ENCODE measurements at places on chromosomes 6 and 20.

GRCh38 chr6:328136-328670 is 35.9 kb downstream of the DUSP22 start:
- peak; percentile 40 for DNase-seq

DNA sequence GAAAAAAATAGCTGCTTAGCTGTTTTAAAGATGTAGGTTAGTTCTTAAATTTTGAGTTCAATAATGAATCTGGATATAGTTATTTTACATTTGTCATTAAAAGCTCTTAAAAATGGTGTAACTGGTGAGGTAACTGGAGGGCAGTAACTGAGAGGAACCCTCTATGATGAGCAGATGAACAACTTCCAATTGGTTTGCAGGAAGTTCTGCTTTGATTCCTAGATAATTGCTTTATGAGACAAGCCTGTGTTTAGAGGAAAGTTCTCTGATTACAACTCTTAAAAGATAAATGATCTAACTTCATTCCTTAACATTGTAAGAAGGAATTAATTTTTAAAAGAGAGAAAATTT is 8.5 kb downstream of the MYLIP start:
- DNase-seq: no peak

DNA sequence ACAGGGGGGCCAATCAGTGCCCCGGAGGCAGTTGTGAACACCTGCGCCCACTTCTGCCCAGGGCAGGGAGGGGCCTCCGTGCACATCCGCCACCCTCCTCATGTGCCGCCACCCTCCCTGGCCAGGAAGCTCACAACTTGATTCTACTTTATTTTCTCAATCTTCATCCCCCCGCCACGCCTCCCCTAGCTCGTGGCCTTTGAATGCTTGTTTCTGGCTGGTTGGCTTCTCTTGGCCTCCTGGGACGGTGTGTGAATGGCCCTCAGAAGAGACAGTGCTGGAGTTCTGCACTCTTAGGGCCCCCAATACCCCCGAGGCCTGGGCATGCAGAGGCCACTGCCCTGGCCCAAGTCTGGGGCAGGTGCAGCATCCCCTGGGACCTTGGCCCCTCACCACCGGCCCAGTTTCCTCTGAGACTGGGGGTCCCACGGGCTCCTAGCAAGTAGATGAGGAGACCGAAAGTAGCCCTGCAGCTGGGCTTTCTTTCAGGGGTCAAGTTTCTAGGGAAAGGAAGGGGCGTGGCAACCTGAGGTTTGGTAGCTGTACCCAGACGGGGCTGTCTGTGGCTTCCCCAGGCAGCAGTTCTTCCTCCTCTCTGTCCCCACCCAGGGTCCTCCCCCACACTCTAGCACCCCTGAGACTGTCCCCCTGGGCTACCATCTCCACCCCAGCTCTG is 1.3 kb downstream of the RGS19 start:
- DNase-seq: no peak

- DNase-seq: no peak
These were observed 70.3 kb downstream of the UNC5CL start for GRCh38 chr6:40968620-40969164.

DNA sequence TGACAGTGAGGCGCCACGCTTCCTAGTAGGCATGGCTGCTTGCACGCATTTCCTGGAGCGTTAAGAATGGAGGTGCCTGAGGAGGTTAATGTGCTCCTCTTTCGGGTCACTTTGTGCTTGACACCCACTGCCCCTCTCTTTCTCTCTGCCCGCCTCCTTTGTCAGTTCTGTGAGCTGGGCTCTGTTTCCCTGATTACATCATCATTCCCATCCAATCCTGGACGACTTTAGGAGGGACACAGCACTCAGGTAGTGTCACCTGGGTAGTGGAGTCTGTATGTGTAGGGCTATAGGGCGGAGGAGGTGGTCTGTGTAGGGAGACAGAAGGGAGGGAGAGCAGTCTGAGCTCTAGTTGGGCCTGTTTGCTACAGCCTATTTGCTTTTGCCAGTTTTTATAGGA is 136.8 kb downstream of the JARID2 start:
- DNase-seq: no peak

DNA sequence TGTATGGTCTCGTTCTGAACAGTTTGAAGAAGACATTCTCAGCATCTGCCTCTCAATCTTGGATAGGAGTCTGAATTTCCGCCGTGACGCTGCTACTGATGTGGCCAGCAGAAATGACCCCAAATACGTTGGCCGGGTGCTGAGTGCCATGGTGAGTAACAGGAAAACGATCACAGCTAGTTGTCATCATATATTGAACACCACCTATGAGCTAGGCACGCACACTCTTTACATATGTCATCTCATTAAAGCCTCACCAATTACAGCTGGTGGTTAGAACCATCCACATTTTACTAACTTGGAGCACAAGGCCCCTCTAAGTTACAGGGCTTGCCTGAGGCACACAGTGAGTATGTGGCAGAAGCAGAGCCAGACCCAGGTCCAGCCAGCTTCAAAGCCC is 17.1 kb downstream of the TGM3 start:
- DNase-seq: no peak

DNA sequence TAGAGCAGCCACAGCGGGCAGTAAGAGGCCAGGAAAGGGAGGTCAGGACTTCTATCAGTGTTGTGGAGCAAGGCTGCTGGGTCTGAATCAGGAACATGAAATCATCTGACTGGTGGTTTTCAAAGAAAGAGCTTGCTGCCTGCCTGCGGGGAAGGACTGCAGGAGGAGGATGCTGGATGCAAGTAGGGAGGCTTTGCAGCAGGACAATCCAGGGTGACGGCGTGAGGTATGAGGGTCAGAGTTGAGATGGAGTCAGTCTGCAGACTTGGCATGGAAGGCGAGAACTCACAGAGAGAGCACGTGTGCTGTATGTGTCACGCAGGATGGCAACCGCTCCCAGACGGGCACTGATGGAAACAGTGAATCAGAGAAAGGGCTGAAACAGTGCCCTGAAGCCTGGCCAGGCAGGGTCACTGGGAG is 59.2 kb upstream of the CD93 start:
- peak; percentile 13 for DNase-seq

DNA sequence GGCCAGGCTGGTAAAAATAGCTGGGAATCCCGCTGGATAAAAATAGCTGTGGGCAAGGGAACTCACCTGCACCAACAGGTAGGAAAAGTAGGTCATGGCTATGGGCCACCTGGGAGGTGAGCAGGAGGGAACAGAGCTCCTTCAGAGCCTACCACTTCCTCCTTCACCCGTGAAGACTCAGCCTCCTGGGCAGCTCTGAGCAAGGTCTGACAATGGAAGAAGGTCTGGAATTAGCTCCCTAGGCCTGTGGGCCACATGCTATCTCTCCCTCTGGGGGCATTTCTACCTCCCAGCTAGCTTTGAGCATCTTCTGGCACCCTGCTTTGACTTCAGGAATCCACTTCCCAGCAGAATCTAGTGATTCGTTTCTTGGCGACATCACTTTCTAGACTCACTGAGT is 153.9 kb downstream of the MRPL14 start:
- peak; percentile 43 for DNase-seq

GRCh38 chr6:157761331-157761921 is 61.6 kb upstream of the SNX9 start:
- no peak for DNase-seq

- peak; percentile 33 for DNase-seq
These were observed 97.2 kb downstream of the MAP3K4 start for GRCh38 chr6:161088676-161089328.

GRCh38 chr6:122136386-122136785 is 263.1 kb upstream of the HSF2 start:
- DNase-seq: no peak

DNA sequence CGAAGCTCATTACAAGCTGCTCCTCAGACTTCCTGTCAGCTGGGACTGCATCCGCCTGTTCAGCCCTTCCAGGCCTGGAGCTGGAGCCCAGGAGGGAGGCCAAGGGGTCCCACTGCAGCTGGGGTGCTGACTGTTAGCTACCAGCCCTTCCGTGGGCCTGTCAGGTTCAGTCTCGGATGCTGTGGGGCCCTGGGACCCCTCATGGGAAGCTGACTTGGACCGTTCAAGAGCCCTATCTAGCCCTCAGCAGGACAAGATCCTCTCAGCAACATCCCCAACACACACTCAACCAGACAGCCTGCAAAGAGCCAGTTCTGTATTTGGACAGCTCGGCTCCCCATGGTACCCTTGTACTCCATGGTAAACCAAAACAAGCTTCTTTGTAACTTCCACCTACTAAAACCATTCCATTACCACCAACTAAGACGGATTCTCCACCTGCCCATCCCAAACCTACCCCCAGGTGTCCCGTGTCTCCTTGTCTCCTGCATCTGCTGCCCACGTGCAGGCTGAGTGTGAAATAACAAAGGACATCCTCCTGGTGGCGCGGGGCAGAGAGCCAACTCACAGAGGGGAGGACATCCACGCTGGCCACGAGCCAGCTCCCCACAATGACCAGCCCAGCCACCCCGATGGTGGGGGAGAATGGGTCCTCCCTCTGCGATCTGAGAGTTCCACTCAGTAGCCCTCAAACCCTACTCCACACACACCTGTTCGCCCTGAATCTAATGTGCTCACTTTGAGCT is 111.2 kb downstream of the TAF4 start:
- no peak for DNase-seq

- DNase-seq: peak; percentile 17
These were observed 1.5 kb downstream of the CCND3 start for GRCh38 chr6:41939848-41940758.

DNA sequence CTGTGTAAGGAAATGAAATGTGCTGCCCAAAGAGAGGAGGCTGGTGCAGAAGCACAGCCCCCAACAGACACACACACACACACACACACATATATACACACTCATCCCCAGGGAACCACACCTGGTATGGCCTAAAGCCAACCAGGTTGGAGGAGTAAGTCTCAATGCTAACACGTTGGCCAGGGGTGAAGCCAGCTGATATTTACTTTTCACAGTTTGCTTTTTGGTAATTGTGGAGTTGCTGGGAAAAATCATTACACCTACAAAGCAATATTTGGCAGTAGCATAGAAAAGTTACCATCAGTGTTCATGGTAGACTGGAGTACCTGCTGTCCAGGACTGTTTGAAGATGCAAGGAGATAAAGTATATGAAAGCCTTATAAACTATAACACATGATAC is 50.3 kb upstream of the NAA20 start:
- DNase-seq: peak; percentile 47

- DNase-seq: peak; percentile 79
These were observed 42.7 kb downstream of the MAFB start for GRCh38 chr20:40646361-40646760.

DNA sequence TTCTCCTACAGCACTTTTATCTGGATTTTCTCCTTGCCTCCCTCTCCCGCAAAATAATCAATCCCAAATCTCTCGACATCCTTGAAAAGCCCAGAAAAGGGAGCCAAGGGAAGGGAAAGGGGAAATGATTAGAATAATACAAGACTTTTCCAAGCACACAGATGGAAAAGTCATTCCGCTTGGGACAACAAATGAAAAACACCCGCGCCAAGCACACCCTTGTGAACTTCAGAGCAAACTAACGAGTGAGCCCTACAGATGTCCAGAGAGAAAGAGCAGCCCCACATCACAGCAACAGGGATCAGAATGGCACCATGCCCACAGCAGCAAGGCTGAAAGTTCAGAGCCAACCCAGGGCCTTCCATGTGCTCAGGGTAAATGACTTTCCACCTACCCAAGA is 49.6 kb downstream of the NINL start:
- no peak for DNase-seq

DNA sequence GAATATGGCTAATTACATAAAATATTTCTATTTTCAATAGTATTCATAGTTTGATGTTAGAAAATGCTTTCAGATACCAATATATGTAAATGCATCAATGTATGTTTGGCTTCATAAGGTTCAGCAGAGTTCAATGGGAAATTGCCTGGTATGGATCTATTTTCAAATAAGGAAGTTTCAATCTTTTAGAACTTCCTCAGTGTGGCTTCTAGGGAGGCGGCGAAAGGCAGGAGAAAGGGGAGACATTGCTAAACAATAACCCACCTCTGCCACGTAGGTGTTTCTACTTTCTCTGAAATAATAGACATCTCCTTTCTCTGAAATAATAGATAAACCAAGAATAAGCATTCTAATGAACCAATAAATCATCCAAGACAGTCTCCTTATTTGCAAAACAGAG is 237.7 kb upstream of the RAB32 start:
- DNase-seq: no peak

DNA sequence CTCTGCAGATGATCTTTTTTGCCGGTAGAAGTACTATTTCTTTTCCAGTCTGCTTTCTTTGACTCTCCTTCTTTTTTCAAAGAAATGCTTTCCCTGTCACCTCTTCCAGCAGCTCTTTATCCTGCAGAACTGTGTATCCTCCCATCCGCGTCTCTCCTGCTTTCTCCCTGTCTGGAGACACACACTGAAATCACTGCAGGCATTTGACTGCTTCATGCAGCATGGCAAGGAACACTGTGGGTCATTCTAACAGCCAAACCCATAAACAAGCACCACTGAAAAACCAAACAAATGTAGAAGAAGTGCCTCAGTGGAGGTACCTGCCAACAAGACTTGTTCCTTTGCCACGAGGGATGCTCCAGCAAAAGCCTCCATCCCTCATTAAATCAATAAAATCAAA is 403.7 kb upstream of the CITED2 start:
- DNase-seq: no peak

DNA sequence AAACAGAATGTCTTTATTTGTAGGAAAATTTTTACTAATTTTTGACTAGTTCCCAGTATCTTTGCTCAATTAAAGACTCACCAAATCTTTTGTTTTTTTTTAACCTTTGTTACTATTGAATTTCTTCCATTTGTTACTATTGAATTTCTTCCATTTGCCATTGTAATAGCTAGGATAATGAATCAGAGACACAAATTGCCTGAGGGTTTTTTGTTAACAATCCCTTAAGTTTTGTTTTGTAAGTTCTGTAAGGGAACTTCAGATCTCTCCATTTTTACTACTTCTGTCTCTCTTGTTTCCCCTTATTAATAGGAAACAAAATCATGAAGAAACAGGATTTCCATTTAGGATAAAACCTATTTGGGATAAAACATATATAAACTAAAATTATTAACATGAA is 104.3 kb downstream of the MAP3K4 start:
- no peak for DNase-seq

GRCh38 chr20:56808117-56808725 is 179.1 kb downstream of the TFAP2C start:
- DNase-seq: no peak
